GM10248 (cell line): ENCODE measurements at places on chromosomes 3 and 15.

- no peak for DNase-seq
These were observed 243.9 kb upstream of the AGTR1 start for GRCh38 chr3:148453781-148454191.

DNA sequence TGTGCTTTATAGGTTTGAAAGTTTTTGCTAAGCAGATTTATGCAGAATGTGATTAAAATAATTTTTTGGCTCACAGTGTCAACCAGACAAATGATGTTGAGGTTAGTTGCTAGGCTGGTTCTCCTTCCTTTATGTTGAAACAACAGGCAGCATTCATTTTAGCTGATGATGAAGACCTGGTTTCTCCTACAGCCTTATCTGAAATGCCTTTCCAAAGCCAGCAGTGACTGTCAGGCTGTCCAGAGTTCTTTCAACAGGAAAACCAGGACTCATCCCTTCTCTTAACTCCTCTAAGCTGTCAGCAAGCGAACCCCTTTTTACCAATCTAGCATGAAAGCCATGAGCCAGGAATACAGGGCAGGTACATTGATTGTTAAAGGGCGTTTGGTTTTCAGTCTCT is 84.1 kb downstream of the ZNF609 start:
- no peak for DNase-seq

GRCh38 chr3:186214670-186215069 is 105.8 kb upstream of the ETV5 start:
- no peak for DNase-seq

GRCh38 chr3:68832680-68833079 is 99.7 kb downstream of the TAFA4 start:
- no peak for DNase-seq

- DNase-seq, result no peak
These were observed 24.8 kb upstream of the C15orf40 start for GRCh38 chr15:83036253-83036652.

DNA sequence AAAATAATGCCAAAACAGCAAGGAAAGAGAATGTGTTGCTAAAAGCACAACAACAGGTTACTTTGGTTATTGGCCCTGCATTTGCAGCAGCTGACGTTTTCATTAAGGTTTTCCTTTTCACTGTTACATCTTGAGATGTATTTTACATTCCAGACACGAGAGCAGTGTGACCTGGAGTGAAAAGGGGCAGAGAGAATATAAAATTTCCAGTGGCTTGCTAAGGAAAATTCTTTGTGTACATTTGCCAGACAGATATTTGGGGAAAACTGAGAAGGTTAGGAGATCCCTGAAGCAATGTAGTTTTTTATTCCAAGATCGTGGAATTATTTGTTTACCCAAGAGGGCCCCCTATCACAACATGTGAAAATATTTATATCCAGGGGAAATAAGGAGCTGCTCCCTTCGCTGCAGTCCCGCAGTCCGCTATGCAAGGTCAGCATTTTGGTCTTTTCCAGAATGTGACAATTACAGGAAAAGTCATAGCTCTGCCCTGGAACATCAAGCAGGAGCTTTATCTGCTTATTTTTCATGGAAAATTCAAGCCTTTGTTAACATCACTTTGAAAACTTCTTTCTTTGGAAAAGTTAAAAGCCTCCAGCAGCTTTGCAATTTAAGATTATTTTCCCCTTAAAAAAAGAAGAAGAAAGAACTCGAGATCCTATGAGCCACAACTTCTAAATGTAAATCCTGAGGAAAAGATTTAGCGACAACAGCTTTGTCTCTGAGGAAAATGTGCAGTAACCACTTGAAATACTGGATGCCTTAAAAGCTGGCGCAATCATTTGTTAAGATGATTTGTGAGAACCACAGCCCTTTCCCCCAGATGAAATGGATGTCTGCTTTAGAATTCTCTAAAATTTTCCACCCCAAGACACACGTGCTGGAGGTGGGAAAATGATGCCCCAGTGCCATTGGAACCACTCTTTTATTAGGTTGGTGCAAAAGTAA is 256.4 kb upstream of the TPM1 start:
- no peak for DNase-seq

DNA sequence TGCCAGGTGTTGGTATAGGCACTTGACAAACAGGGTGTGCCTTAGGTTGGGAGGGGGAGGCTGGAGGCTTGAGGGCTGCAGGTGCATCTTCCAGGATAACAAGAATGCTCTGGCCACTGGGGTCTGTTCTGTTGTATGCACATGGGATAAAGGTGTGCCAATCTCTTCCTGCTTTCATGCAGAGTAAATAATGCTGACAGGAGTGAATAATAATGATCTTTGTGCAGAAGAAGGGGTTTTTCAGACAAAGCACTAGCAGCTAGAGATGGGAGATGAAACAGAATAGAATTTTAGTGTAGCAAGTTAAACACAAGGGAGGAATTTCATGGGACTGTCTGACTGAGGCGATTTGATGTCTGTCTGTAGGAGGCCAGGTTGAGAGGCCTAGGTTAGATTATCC is 1.9 kb upstream of the ROPN1 start:
- DNase-seq, result no peak

- DNase-seq, result peak; percentile 85
These were observed at the start of gene TLR9 for GRCh38 chr3:52225452-52226228. TLR9 (minus strand) TSS chr3:52225645; CDS start chr3:52225529, 116 bp downstream.

- no peak for DNase-seq
These were observed 13.3 kb upstream of the PLSCR1 start for GRCh38 chr3:146557745-146558144.
